ENCODE measurements at places on chromosomes 12 and 14. TPM values are rescaled to one million over a fixed set of nuclear protein-coding genes. Genes with fewer than 3 reads are reported as not detected.

DNA sequence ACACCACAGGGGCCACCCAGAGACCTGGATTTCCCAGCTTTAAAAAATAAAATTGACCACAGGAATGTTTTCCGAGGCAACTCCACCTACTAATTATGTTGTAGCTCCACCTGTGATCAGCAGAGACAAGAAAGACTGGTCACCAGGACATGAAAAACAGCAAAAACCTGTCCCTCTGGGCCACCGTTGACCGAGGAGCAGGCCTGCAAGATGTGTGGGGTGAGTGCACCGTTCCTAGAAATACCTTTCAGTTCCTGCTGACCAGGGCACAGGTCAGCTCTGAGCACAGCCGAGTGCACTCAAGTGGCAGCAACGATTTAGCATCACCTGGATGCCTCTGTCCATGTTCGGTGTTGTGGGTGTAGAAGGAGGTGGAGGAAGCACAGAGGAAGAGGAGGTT is 16.9 kb downstream of the FZD10 start:
- DNase-seq = no peak

- DNase-seq = no peak
Observed at GRCh38 chr12:61384511-61384910, 875.7 kb upstream of the USP15 start.

DNA sequence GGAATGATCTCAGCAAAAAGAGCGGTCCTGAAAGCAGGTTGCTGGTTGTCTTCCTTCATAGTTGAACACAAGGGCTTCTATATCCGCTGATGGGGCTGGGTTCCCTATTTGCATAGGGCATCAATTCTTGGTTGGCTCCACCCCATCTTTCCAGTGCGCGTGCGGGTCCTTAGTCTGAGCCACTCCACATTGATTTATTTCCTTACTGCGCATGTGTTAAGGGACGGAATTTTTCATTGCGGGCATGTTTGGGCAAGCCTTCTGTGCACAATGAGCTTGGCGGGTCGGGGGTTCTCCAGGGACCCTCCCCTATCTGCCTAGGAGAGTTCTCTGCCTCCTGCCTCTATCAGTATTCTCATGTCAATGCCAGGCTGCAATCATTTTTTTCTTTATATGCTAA is 21.2 kb upstream of the DLGAP5 start:
- DNase-seq = no peak

DNA sequence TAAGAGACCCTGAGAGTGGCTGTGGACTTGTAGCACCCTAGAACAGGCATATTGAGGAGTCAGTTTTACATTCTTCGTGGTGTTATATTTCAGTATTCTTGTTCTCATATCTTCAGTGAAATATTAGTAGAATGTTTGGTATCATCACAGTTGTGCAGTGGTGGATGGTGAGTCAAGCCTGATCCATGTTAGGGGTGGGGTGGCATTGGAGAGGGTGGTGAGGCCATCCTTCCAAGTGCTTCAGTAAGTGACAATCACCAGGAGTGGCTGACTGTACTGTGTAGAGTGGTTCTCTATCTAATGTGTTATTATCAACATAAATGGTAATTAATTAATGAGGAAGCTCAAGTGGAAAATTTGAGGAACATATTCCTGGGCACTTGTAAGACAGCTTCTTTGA is 197.7 kb upstream of the SLC16A7 start:
- no peak for DNase-seq

GRCh38 chr12:3622822-3623690 is 129.9 kb downstream of the CRACR2A start:
- no peak for DNase-seq

DNA sequence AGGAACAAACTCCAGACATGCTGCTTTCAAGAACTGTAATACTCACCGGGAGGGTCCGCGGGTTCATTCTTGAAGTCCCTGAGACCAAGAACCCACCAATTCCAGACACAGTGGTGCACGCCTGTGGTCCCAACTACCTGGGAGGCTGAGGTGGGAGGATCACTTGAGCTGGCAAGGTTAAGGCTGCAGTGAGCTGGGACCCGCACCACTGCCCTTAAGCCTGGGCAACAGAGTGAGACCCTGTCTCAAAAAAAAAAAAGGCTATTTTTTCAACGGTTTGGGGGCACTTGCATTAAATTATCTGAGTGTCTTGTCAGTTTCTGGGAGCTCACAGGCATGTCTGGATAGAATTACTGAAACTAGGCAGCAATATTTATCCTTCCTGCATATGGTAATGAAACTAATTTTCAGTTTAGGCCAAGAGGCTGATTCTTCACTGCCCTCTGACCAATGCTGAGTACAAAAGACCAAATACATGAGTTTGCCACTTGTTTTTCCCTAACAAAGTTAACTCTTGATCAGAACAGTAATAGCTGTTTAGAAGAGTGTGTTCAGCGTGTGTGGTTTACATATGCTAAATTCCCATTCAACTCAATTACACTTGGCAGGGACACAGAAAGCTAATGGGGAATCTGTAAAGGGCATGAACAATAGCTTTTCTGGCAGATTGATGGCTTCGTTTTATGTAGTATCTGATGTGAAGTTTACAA is 65.8 kb upstream of the RASSF3 start:
- DNase-seq = no peak

- DNase-seq = no peak
Observed at GRCh38 chr12:24741216-24741615, 207.7 kb downstream of the BCAT1 start.

GRCh38 chr14:75315144-75315543 is 36.5 kb downstream of the FOS start:
- peak; percentile 44 for DNase-seq

GRCh38 chr12:1912580-1913376 is 5.7 kb downstream of the CACNA2D4 start:
- peak; percentile 59 for DNase-seq

- DNase-seq = no peak
Observed at GRCh38 chr12:55008944-55009585, 10.7 kb upstream of the NEUROD4 start.

DNA sequence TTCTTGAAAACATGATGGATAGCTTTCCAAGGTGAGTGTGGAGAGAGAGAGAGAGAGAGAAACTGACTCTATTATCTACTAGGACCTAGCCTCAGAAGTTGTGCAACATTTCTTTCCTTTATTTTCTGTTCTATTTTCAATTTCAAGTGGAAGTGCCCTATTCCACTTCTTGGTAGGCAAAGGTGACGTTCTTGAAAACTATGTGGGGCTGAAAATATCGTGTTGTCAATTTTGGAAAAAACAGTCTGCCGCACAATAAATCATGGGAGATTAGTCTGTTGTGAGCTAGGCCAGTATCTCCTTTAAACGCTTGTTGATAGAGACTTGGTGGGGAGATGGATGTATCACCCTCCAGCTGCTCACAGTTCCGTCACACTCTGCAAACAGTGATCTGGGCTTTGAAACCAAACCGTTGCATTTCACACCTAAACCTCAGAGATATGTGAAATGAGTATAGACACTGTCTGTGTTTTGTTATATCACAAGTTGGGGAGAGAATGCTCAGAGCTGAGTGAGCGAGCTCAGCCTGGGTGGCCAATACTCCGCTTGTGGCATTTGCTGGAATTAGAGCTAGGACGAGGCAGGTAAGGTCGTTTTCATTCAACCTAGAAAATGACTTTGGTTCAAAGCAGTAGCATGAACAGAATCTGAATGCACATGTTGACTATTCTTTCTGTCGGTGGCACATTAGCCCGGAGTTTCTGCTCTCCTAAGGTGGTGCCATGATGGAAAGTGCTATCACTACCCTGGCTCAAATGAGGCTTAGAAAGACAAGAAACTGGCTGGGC is 75.1 kb upstream of the ST8SIA1 start:
- DNase-seq = no peak

DNA sequence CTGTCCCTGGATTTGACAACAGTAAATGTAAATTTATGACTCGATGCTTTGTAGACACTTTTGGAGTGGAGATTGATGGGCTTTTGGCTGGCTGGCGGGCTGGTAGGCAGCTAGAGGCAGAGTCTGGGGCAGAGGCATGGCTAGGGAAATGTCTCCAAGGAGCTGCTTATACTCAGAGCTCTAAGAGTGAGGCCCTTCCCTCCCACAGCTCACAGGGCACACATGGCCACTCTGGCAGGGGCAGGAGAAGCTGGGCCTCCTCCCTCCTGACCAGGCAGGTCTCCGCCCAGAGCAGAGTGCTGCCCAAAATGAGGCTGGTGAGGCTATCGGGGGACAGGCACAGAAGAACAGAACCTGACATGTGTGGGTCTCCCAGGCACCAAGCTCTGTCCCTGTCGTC is 67.5 kb downstream of the GALNT16 start:
- no peak for DNase-seq

DNA sequence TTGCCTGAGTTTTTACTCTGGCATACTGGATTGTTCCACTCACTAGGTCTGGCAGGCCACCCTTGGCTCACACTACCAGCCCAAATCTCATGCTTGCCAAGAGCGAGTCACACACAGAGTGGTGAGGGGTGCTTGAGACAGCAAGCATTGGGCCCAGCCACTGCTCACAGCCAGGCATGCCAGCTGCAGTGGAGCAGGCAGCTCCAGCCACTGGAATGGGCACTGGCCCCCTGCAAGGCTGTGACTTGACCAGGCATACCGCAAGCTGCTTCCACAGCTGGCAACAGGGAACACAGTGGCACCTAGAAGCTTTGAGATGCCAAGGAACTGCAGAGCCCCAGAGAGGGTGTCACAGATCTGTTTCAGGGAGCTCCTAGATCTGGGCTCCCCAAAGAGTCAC is 488.5 kb downstream of the LRFN5 start:
- no peak for DNase-seq

DNA sequence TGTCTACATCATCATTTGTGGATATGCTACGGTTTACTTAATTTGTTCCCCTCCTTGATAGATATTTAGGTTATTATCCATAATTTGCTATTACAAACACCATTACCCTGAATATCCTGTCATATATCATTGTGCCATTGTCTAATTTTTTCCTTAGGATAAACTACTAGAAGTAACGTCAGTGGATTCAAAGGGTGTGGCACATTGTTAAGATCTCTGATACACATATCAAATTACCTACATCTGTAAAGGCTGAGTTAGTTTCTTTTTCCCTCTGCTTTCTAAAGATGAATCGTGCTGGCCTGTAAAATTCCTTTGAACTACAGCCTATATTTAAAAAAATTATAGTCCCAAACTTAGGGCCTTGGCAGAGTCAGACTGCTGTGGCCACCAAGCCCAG is 53.9 kb upstream of the STRN3 start:
- peak; percentile 19 for DNase-seq

DNA sequence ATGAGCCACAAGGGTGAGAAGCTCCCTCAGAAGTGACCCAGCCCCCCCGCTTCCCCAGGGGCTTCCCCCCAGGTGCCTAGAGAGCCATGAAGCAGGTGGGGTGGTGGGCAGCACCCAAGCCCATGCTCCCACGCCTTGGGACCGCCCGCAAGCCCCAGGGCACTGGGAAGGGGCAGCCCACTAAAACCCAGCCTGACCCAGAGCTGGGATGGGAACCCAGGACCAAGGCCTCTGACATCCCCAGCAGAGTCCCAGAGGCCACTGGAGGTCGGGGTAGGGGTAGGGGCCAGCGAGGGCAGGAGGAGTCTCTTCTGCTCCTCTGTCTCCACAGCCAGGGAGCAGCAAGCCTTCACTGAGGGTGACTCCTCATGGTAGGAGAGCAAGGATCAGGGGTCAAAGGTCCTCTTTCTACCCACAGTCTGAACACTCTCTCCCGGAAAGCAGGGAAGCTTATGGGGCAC is 86.5 kb upstream of the ZFP36L1 start:
- no peak for DNase-seq

GRCh38 chr12:84166812-84167211 is 745.8 kb downstream of the SLC6A15 start:
- no peak for DNase-seq

DNA sequence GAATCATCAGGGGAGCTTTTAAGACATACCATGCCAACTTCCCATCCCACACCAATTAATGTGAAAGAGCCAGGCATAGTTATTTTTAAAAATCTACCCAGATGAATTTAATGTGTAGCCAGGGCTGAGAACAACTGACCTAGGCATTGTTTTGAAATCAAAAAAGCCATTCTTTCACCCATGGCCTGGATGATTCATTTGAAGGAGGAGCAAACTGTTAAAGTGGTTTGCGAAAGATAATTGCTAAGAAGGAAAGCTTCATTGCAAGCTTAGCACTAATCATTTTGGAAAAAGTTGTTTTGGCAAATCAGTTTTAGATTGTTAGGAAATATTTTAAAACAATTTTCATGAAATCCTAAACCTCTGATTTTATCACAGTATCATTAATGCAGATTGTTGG is 2.1 kb upstream of the GTSF1 start:
- DNase-seq = peak; percentile 23

DNA sequence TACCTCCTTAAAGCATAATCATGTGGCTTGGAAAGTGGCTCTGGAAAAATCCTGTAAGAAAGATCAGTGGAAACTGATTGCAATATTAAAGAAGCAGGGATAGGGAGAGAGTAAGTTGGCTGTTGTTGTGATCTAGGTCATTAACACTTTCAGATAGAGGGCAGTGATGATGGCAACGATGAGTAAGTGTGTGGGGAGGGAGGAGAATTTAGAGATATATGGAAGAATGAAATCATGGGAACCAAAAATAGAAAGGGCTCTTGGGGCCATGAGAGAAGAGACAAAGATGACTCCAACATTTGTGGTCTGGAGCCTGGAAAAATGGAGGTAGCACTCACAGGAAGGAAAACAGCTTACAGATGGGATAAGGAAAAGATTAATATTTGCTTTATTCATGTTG is 23.3 kb downstream of the SNRPF start:
- peak; percentile 55 for DNase-seq

- no peak for DNase-seq
Observed at GRCh38 chr12:69328426-69328825, 19.8 kb upstream of the LYZ start.

DNA sequence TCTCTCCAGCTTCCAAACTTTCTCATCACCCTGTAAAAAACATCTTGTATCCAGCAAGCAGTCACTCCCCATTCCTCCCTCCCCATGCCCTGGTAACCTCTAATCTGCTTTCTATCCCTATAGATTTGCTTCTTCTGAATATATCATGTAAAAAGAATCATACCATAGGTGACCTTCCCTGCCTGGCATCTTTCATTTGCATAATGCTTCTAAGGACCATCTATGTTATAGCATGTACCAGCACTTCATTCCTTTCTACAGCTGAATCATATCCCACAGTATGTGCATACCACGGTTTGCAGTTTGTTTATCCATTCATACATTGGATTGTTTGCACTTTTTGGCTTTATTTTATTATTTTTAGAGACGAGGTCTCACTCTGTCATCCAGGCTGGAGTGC is 22.9 kb upstream of the VPS37B start:
- DNase-seq = no peak

- no peak for DNase-seq
Observed at GRCh38 chr12:4032924-4033615, 159.9 kb upstream of the PARP11 start.

Gene LRTM2
- not detected for total RNA-seq

Gene CMA1
- not detected for total RNA-seq

Gene TMEM19
- 46.6 TPM for total RNA-seq

Gene KRT83
- total RNA-seq = not detected

Gene IL26
- not detected for total RNA-seq

Gene NGB
- total RNA-seq = not detected

Gene RPGRIP1
- total RNA-seq = not detected

Gene SERPINA3
- total RNA-seq = 1.2 TPM

Gene CRY1
- 20.0 TPM for total RNA-seq

Gene RFX4
- total RNA-seq = not detected

Gene KRT2
- not detected for total RNA-seq

Gene KRT8
- total RNA-seq = 0.83 TPM

Gene BMP4
- 2.5 TPM for total RNA-seq
